ENCODE measurements at places on chromosomes 6 and 20.

DNA sequence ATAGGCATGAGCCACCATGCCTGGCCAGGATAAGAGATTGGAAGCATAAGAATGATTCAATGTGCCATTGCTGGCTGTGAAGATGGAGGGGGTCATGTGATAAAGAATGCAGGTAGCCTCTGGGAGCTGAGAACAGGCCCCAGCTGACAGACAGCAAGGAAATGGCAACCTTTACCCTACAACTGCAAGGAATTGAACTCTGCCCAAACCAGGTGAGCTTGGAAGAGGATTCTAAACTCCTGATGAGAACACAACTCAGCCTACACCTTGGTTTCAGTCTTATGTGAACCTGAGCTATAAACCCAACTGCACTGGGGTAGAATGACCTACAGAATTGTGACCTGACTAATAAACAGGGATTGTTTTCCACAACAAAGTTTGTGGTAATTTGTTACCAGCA is 82.0 kb upstream of the AKIRIN2 start:
- no peak for DNase-seq

- DNase-seq: no peak
Measured at GRCh38 chr6:124234801-124235200, 431.1 kb downstream of the NKAIN2 start.

- no peak for DNase-seq
Measured at GRCh38 chr6:101607111-101607690, 213.7 kb downstream of the GRIK2 start.

DNA sequence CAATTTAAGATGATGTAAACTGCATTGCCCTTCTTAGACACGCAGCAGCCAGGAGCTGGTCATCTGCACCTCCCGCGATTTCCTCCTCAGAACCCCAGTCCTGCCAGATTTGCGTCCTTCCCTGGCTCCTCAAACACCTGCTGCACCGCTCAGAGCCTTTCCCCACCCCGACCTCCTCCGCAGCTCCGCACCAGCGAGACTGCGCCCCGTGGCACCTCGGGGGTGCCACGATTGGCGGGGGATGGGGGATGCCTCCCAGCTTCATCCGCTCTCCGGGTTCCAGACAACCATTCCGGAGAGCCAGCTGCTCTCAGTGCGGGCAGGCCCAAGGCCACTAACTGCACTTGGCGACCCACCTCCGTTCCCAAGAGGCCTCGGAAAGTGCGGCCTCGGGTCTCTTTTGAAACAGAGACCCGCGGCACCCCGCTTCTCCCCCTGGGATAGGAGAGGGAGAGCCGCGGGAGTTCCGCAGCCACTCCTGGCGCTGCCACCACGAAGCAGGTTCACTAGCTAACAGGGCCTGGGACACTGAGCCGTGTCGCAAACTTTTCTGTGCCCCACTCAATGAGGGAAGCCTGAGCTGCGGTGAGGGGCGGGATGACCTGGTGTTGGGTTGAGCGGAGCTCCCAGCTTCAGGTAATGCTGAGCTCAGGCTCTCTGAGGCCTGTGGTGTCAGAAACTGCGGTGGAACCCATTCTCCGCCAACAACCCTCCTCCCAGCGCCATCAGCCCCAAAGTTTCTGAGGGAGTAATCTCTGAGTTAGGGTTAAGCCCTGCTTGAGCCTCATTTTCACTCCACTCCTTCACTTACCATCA is 7.3 kb upstream of the TFAP2A start:
- no peak for DNase-seq

- no peak for DNase-seq
Measured at GRCh38 chr6:170360476-170360875, 53.9 kb downstream of the FAM120B start.

DNA sequence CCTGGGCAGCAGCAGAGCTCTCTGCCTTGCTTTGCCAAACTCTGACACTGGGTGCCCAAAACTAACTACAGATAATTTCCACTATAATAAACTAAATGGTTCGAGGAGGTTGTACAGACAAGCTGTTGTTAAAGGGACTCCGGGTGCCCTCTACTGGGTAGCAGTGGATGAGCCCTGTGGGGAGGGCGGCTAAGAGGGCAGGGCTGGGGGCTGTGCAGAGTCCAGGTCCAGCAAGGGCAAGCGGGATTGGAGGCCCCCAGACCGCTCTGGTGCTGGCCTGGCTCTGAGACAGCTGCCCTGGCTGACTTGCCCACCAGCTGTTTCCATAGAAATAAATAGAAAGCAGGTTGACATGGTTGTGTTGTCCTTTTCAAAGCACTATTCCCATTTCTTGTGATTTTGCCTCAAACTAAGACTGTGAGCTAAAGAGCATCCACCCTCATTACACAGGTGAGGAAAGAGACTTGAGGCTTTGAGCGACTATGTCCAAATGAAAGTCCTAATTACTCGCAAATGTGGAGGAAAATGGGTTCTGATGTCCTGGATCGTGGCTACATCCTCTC is 167.6 kb upstream of the CST7 start:
- DNase-seq: no peak
